ENCODE measurements at places on chromosomes 4 and X.

DNA sequence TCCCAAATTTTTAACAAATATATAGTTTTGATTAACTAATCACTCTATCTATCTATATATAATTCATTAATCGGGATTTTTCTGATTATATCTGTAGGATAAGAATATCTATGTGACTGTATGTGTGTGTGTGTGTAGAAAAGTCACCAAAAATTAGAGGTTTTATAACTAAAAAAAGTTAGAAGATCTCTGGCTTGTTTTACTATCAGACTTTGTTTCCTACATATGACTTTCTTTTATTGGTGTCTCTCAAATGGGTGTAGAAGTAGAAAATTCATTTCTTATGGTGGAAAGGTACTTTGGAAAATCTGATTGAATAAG, 26.7 kb upstream of the TMPRSS11D start:
- no peak for DNase-seq

DNA sequence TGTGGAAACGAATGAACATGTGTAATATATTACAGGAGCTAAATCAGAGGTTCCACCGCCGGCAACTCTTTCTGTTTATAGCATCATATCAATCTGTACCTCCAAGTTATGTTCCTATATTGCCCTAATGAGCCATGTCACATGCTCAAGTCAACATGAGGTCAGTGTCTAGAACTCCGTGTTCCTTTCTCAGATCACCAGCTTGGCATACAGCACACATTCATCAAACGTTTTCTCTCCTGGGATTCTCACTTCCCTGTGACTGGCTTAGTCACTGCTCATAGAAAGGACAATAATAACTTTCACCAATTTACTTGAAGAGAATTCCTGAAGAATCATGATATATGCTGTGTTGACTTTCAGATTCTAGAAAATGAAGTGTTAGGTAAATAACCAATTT, 532.0 kb upstream of the SPANXN1 start:
- DNase-seq, result no peak

GRCh38 chrX:15679246-15679645, 14.6 kb upstream of the CLTRN start:
- no peak for DNase-seq

DNA sequence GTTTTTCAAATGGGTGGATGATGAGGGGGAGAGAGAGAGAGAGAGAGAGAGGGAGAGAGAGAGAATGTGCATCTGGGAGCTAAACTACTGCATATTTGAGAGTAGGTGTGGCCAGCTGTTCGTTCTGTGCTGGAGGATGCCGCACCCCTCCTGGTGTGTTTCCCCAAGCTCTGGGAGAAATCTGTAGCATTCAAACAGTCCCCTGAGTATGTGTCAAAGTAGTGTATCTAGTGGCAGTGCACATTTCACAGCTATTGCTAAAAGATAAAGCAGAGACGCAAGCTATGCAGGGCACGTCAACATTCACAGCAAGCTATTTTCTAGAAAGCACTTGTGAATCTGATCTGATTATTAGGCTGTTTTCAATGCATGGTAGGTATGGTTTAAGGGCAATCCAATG, 83.5 kb upstream of the LIMCH1 start:
- DNase-seq, result no peak

DNA sequence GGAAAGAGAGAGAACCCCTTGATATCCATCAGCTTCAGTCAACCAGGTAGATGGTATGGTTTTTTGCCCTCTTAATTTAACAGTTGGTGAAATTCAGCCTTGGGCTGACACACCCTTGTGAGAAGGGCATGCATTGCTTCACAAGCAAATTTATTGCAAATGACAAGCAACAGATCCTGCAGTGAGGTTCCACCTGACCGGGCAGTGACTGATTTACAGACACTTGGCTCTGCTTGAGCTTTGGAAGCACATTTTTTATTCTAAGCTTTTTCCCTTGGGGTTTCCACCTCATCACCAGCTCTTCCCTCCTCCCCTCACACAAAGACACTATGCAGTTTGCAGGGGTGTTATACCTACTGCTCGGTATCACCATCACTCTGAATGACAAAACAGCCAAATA, 28.3 kb upstream of the SERTM2 start:
- no peak for DNase-seq

DNA sequence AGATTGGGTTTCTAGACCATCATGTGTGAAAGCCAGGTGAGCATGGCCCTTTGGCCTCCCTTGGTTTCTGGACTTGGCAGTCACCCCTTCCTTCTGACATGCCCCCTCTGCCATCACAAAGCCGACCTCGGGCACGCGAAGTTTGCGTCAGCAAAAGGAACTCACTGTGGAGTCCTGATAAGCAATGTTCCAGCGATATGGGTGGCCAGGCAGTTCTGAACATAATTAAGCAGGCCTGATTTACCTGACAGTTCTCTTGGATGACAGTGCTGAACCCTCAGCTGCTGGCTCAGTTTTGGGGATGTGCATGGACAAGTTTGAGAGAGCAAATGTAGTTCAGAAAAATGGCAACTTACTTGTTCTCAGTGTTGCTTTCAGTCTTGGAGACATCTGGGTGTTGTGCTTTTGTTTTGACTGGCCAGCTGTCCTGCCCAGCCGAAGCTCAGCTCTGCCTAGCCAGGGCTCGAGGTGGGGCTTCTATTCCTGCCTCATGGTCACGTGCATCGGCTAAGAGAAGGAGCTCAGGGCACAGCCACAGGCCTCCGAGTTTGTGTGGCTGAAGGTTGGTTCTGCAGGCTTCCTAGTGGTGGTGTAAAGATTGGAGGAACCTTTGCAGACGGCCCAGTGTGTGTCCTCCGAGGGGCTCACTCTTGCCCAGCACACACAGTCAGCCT, 78.3 kb downstream of the CLDN34 start:
- DNase-seq, result no peak

DNA sequence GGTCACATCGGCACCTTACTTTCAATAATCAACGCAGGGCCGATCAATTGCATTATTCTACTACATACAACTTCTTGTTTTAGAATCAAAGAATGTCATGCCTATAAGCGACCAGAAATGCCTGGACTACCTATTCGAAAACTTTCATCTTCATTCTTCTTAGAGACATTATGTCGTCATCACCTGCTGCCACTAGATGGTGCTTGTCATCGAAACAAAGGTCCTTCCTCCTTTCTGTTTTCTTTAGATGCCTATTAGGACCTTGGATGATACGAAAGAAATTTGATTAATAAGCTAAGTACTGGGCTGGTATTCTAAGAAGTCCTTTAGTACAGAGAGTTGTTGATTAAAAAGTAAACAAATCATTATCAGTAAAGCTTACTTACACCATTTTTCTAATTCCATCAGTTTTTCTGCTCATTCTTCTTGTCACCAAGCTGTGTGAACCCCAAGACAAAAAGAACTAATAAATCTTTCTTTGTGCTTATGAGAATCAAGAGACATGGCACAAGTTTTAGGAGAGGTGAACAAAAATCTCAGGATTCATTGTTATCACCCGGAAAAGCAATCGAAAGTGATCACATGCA, 154.5 kb upstream of the SLC4A4 start:
- DNase-seq, result no peak
